ENCODE measurements at places on chromosomes 16 and 17.

DNA sequence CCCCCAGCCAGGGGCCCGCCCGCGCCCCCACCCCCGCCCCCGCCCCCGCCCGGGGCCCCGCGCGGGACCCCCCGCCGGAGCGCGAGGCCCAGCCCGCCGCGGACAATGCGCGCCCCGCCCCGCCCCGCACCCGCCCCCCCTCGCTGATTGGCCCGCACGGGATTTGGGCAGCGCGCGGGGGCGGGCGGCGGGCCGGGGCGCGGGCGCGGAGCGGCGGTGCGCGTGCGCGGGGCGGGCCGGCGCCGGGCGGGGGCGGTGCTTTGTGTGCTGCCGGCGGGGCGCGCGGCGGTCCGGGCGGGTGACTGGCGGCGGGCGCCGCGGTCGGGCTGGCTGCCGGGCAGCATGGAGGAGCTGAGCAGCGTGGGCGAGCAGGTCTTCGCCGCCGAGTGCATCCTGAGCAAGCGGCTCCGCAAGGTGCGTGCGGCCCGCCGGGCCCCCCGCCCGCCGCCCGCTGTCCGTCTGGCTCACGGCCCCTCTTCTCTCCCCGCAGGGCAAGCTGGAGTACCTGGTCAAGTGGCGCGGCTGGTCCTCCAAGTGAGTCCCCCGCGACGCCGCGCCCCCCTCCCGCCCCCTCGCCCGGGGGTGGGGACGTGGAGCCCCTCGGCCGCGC lies at the start of gene CBX2:
Gene CBX2 (plus strand): TSS at position 255 of the 610 bp plus-strand sequence. CDS start 88 bp downstream, at position 343.
- DNase-seq, result no peak

DNA sequence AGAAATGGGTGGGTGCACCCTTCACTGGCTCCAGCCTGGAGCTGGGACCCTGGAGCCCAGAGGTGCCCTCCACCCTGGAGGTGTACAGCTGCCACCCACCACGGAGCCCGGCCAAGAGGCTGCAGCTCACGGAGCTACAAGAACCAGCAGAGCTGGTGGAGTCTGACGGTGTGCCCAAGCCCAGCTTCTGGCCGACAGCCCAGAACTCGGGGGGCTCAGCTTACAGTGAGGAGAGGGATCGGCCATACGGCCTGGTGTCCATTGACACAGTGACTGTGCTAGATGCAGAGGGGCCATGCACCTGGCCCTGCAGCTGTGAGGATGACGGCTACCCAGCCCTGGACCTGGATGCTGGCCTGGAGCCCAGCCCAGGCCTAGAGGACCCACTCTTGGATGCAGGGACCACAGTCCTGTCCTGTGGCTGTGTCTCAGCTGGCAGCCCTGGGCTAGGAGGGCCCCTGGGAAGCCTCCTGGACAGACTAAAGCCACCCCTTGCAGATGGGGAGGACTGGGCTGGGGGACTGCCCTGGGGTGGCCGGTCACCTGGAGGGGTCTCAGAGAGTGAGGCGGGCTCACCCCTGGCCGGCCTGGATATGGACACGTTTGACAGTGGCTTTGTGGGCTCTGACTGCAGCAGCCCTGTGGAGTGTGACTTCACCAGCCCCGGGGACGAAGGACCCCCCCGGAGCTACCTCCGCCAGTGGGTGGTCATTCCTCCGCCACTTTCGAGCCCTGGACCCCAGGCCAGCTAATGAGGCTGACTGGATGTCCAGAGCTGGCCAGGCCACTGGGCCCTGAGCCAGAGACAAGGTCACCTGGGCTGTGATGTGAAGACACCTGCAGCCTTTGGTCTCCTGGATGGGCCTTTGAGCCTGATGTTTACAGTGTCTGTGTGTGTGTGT lies 46.8 kb downstream of the IL21R start:
- no peak for DNase-seq

DNA sequence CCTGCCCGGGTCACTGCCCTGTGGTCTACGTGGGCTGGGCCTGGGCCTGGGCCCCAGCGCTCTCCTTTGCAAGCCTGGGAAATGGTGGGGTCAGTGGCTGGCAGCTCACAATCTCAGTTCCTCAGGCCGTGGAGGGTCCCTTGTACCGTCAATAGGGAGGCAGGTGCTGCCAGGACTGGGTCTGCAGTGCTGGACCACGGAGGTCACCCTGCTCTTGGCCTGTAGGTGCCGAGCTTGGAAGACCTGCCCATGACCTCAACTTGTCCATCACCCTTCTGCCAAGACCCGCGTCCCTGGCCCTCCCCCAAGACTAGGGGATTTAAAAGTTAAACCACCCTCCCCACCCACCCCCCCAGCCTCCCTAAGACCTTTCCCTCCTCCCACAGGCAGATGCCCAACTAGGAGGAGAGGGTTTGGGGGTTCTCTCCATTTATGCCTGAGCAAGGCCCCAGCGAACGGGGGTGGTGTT lies 2.5 kb downstream of the TBX2 start:
- DNase-seq, result no peak

DNA sequence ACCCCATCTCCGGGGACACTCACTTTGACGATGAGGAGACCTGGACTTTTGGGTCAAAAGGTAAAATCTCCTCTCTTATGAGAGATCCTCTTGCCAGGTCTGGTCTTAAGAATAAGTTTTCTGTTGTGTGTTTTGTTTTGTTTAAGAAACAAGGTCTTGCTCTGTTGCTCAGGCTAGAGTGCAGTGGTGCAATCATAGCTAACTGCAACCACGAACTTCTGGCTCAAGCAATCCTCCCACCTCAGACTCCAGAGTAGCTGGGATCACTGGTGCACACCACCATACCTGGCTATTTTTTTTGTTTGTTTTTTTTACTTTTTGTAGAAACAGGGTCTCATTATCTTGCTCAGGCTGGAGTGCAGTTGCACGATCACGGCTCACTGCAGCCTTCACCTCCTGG lies 4.1 kb downstream of the MMP25 start:
- DNase-seq, result no peak

DNA sequence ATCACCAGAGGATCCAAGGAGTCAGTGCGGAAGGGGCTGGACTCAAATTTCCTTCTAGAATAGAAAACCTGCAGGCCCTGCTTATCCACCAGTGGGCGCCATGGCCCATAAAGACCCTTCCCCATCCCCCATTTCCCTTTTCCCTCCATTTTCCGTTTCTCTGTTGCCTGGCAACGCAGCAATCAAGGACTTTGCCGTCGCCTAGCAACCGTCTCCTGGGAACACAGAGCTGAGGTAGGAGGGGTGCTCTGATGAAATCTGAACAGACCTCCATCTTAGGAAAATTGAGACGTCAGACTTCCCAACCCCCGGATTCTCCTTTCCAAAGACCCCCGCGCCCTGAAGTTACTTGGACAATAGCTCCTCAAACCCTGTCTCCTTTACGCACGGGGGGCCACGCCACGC lies 5.7 kb downstream of the DLG4 start:
- DNase-seq, result no peak

DNA sequence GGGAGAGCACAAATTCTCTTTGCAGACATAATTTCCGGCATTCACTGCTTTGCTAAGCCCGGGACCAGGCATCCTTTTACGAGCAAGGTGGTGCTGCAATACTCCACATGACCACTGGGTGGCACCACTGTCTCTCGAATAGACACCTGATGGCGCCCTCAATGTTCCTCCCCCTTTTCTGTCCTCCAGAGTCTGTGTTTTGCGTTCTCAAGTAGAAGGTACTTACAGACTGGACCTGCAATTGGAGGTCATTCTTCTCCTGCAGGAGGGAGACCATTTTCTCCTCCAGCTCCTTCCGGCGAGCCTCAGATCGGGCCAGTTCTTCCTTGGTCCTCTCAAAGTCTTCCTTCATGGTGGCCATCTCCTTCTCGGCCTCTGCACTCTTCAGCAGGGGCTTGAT lies 45.2 kb downstream of the MYH13 start:
- DNase-seq, result peak; percentile 35

DNA sequence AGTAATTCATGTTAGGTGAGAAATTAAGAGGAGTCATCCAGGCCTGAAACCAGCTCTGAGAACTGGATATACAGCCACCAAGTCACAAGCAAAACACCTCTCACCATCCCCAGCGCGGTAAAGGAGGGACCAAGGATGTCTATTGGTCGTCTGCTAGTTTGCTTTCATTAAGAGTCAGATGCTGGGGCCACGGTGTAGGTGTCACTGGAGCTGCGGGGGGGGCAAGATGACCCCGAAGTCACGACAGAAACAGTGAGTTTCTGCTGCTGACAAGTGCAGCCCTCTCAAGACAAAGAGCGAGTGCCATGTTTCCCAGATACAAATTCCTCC lies 790 bp downstream of the NCBP3 start:
- no peak for DNase-seq

DNA sequence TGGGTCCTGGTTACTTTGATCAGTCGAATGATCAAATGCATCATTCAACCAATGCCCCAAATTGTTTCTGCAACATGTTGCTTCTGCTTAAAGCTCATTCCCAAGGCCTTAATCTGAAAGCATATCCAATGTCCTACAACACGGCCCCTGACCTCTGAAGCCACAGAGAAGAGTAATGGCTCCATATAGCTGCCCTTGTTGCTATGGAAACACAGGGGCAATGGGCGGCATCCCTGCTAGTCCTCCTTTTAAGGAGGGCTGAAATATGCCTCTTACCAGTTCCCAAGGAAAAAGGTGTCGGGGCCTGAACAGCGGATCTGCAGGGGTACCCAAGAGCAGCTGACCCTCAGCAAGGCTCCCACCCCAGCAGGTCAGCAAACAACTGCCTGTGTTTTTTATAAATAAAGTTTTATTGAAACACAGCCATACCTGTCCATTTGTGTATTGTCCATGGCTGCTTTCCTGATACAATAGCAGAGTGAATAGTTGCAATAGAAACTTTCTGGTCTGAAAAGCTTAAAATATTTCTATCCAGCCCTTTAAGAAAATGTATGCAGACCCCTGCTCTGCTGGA lies 210.4 kb downstream of the XYLT1 start:
- no peak for DNase-seq

DNA sequence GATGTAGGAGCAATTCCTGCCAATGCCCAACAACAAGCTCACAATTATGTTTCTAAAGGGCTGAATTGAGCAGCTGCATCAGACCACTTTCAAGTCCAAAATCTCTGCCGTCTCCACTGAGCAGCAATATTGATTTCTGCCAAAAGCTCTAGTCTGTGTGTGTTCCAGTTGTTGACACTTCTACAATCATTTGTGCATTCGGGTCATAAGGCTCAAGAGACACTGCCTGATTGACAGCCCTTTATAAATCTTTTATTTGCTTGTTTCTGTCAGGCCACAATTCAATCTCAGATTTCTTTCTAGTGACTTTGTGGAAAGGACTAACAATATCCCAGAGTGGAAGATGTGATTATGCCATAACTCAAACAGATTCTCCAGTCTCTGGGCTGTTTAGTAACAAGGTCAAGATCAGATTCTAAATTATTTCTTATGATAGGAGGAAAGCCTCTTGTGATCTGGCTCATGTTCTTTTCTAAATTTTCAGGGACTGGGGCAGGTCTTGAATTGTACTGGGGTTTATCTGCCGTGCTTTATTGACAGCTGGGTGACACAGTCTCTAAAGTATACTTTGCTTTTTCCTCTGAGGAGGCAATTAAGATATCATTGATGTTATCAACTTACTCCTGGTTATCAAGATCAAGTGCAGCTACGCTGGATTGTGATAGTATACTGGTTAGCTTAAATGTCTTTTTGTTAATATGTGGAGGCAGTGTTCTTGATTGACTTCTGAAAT lies 377.1 kb downstream of the CNTNAP4 start:
- DNase-seq, result no peak

- no peak for DNase-seq
Observed at GRCh38 chr17:40417258-40417608, 463 bp downstream of the TOP2A start.
